ENCODE measurements at places on chromosomes 4 and X.

- DNase-seq: no peak
Measured at GRCh38 chr4:115110191-115111181, 2.9 kb downstream of the NDST4 start.

GRCh38 chr4:70629469-70630090, 1.0 kb downstream of the ENAM start:
- DNase-seq: no peak

GRCh38 chrX:130285069-130285620, 16.4 kb upstream of the ZNF280C start:
- DNase-seq: no peak

GRCh38 chr4:78057135-78057599, at the start of gene FRAS1:
FRAS1 (plus strand) TSS chr4:78057323; CDS start chr4:78058010, 687 bp downstream.
- no peak for DNase-seq

Measured in CD4-positive, alpha-beta T cell treated with Interferon alpha-2 for 1 hour (primary cell).